ENCODE measurements at places on chromosomes 6 and 20.

GRCh38 chr6:10205892-10206291 lies 209.0 kb downstream of the TFAP2A start:
- no peak for DNase-seq

DNA sequence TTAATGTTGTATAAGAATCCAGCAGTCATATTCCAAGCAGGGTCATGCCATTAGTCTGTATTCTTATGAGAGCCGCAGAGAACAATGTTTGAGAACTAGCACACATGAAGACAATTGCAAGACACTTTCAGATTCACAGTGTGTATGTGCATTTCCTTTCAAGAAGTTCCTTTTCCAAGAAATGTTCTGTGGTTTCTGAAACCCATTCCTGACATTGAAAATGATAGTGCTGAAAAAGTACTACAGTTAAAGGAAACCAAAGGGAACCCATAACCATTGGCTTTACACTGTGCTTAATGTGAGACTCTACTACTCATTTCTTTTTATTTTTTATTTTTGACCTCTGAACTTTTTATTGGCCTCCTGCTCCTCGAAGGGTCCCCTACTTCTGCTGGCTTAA lies 4.2 kb upstream of the CALHM6 start:
- no peak for DNase-seq

GRCh38 chr6:44225579-44226325 lies 2.4 kb downstream of the SLC29A1 start:
- no peak for DNase-seq

DNA sequence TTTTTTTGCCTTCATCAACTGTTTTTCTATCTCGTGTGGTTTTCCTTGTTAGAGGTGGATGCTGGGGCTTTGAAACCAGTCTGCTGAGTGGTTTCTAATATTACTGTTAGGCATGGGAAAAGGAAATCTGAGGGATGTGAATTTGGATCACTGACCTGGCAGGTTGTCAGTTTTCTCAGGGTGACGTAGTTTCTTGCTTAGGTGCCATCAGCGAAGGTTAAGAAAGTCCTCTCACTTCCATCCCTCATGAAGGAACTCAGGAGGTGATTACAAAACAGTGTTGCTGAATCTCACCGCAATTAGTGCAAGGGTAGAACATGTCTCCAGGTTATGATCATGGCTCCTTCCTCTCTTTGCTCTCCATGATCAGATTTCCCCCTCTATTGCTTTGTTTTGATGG lies 135.9 kb downstream of the SOX4 start:
- DNase-seq, result no peak

GRCh38 chr6:18141805-18142590 lies 12.9 kb downstream of the TPMT start:
- no peak for DNase-seq

GRCh38 chr6:102907181-102907580 lies 1513.7 kb downstream of the GRIK2 start:
- DNase-seq, result no peak

DNA sequence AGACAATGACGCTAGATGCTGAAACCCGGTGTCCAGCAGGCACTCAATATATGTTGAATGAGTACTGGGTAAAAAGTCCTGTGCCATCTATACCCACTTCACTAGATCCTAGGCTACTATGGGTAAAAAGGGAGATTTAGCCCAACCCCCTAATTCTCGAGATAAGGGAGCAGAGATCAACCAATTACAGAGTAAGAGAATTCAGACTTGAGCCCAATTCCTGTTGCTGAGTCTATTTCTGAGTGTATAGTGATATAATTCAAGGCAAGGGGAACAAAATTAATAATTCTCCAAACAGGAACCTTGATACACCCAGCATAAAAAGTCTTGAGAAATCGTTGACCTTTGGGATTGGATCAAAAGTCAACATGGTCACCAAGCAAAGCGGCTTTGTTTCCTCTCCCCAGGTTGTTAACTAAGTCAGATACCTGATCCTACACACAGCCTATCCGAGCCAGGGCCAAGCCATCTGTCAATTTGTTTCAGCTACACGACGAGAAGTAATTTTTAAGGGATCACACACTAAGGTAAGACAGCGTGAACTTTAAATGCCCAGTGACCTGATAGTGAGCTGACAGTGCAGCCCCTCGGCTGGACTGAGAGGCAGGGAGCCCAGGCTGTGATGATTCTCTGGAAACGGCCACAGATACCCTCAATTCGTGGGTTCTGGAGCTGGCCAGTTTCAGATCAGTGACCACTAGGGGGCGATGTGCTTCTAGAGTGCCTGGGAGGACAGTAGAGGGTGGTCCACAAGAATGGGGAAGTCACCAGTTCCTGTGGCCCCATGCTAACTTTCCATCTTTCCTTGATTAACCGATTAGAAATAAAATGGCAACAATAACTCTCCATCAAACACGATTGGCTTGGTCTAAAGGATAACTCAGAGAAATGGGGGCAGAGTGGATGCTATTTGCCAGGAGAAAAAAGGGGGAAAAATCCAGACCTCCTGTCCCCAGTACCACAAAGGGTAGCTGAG lies 46.2 kb downstream of the SLC22A23 start:
- DNase-seq, result peak; percentile 19

DNA sequence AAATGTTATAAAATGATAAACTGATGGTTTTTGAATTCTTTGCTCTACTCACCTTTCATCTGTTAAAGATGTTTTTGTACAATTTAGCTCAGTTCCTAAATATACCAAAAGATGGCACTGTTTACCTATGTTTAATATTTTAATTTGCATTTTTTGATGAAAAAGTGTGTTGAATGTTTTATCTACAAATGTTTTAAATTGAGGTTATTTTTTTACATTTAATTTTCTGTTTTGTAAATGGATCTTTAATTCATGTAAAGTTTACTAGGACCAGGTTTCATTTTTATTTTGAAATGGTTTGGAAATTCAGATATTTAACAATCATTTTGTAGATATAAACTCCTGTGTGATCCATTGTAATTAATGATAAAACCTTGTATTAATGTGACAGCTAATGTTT lies 30.0 kb downstream of the CDKAL1 start:
- DNase-seq, result no peak

DNA sequence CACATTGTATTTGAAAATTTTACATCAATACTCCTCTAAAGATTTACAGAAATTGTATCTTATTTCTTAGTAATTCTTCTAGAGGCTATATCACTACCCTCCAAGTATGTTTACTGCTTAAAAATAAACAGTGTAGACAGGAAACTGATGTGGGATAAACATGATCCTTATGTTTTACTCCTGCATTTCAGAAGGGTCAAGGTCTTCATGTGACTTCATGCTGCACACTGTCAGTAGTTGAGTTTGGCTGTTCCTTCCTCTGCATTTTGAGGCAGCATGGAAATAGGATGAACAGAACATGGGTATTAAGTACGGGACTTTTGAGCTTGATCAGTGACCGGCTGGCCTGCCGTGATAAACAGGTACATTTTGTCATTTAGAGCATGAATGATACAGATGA lies 179.2 kb upstream of the FERMT1 start:
- no peak for DNase-seq

- no peak for DNase-seq
Observed at GRCh38 chr6:103875221-103875620, 984.5 kb downstream of the HACE1 start.

DNA sequence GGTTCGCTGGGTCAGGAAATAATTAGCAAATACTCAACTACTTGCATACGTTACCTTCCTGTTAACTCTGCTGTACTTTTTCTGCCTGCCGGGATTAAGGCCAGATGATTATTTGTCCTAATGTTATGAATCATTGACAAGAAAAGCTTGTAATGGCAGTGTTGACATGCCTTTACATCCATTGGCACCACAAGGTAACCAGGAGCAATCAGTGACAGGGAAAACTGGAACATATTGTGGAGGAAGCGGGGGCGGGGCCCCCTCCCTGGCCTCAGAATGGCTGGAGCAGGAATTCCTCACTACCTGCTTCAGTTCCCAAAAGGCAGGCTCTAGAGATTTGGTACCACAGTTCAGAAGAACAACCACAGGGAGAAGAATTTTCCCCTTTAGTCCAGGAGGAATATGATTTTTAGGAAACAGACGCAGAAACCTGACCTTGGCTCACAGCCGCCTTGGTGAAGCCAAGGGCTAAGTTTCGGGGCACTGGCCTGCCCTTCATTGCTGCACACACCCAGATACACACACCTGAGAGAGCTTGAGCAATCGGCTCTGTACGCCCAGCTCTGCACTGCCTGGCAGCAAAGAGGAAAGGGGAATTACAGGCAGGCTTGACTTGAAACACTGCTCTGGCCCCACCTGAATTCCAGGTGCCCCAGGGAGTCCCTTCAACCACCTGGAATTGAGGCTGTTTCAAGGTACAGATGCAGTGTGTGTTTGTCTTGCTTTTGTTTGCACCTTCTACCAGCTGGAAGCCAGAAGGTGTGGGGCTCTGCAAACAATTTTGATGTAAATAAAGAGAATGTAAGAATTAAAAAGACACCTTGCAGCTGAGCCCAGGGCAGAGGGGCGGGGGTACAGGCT lies 89.8 kb downstream of the MYB start:
- no peak for DNase-seq

Measured in stimulated activated CD4-positive, alpha-beta T cell treated with anti-CD3 and anti-CD28 coated beads, Interleukin-15, amount 100 ng/mL, for 1 hour (primary cell).